Fibroblast of skin of left quadriceps (primary cell): ENCODE measurements at places on chromosomes 12 and 14.
A peak's percentile ranks its signal among the peaks of the same experiment; 100 is the strongest.

- DNase-seq, result no peak
Measured at GRCh38 chr12:117071009-117071408, 28.2 kb downstream of the TESC start.

DNA sequence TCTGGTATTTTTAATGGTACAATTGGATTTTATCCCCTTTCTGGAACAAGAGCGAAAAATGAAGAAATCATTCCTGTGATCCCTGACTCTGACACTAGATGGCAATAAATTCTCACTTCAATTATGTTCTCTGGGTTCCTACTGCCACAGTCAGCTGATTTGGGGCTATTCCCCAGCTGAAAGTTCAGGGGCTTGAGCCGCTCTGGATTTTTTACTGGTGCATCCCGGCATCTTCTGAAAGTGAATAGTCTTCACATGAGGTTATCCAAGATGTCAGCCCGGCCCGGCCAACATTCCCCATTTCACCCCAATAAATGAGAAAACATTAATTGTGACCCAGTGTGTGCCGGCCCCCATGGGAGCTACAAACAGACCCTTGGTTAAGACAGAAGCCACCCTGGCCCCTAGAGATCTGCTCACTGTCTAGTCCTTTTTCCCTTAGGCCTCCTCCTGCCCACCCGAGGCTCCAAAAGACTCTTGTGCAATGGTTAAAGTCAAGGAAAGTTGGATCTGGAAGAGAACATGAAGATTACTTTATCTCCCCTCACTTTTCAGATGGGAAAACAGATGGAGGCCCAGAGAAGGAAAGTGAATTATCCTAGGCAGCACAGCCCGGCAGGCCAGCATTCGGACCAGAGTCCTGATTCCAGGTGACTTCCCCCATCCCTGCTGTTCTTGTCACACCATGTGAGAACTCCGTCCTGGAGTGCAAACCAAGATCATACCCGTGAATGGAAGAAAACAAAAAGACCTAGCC, 20.8 kb downstream of the CKAP4 start:
- DNase-seq, result peak; percentile 34

GRCh38 chr12:69966839-69967238, 141.8 kb downstream of the MYRFL start:
- no peak for DNase-seq

GRCh38 chr12:51970904-51971646, 19.6 kb downstream of the ACVR1B start:
- no peak for DNase-seq

DNA sequence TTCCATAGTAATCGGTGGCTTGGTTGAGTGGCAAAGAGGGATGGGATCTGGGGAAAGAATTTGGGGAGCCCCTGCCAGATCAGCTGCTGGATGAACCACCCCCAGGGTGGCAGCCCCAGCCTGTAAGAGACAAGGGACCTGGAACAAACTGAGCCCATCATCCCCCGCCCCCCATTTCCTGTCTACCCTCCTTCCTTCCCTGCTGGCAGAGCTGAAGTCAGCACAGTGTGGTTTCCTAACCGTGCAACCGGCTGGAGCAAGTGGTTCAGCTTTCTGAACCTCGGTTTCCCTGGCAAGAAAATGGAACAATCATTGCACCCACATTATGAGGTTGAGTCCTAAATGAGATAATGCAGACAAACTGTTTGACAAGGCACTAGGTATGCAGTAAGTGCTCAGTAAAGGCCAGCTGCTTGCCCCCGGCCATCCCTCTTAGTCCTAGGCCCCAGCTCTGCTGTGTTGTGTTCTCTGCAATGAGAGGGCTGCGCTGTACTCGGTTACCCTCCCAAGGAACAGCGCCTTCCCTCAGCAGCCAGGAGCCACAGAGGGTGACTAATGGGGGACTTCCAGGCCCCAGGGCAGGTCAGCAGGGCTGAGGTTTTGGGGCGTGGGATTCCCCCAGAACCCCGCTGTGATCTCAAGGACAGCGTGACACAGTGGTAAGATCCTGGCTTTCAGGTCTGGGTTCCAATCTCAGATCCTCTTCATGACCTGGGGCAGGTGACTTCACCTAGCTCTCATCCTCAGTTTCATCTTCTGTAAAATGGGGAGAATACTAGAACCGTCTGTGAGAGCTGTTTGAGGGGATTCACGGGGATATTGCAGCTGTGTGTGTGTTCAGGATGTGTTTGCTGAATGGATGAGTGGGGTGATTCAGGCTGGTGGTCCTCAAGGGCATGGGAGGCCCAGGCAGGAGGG, 16.5 kb downstream of the SELPLG start:
- no peak for DNase-seq

DNA sequence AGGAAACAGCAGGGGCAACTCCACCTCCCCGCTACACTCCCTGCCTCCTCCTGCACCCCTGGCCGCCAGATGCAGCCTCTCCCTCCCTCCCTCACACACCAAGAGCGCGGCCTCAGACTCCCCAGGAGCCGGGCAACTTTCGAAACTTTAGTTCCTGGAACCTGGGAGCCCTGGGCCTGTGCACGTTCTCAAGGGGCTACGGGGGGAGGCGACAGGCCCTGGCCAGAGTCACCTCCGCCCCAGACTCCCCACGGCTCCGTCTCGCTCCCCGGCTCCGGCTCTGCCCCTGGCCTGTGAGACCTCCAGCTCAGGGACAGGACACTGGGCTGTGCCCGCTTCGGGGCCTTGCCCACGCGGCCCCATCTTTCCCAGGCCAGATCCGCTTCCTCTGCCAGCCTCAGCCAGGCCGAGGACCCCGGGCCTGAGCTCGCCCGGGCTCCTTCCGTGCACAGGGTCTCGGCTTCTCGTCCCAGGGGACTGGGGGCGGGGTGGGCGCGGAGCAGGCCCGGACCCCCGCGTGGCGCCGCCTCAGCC, 5.5 kb downstream of the AMN start:
- no peak for DNase-seq
